Stimulated activated CD8-positive, alpha-beta memory T cell treated with anti-CD3 and anti-CD28 coated beads, Interleukin-15, amount 100 ng/mL, for 4 hours (primary cell): ENCODE measurements at places on chromosomes 3 and 15.

DNA sequence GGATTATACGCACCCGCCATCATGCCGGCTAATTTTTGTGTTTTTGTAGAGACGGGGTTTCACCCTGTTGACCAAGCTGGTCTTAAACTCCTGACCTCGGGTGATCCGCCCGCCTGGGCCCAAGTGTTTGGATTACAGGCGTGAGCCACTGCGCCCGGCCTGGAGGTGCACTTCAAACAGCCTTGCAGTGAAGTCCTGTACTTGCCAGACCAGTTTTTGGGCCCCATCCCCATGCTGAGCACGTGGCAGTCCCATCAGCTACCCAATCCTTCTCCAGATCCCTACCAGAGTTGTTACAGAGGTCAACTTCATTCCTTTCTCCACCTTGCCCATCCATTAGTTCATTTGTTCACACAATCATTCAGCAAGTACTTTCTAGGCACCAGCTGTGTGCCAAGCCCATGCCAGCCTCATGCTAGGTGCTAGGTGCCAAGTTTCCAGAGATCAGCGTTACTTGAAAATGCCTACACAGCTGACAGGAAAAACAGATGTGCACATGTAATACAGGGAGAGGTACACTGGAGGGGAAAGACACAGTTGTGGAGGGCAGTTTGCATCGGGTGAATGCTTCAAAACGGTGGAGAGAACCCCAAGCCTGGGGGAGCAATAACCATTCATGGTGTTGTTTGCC is 2.2 kb downstream of the DNAH1 start:
- DNase-seq: no peak

DNA sequence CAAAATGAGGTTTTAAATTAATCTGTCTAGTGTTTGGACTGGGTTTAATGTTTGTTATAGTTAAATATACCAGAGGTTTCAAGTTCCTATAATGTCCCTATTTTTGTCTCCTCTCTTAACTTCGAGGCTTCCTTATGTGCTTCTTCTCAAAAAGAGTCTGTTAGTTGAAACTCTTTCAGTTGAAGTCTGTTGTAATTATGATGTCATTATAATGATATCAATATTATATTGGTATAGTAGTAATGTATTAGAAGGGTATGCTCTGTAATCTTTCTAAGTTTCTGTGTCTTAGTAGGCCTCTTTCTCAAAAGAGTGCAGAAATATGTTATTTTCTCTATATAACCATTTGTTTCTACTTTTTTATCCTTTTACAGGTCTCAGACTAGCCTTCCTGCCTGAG is 1148.0 kb downstream of the NSUN3 start:
- DNase-seq: no peak

- no peak for DNase-seq
These were observed 955.3 kb downstream of the EPHA3 start for GRCh38 chr3:90062631-90063200.

DNA sequence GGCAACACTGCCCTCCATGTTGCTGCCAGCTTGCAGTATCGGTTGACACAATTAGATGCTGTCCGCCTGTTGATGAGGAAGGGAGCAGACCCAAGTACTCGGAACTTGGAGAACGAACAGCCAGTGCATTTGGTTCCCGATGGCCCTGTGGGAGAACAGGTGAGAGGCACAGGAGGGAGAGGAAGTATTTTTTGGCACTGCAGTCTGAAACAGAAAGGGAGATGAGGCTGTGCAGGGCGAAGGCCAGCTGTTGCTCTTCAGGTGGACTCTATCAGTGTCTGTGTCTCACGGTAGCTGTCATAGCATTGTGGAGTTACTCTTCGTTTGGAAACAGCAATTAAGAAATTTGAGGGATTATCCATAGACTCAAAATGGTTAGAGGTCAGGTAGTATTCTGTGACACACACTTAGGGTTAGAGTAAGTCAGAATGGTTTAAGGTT is 8.0 kb downstream of the NFKBIZ start:
- DNase-seq: no peak

DNA sequence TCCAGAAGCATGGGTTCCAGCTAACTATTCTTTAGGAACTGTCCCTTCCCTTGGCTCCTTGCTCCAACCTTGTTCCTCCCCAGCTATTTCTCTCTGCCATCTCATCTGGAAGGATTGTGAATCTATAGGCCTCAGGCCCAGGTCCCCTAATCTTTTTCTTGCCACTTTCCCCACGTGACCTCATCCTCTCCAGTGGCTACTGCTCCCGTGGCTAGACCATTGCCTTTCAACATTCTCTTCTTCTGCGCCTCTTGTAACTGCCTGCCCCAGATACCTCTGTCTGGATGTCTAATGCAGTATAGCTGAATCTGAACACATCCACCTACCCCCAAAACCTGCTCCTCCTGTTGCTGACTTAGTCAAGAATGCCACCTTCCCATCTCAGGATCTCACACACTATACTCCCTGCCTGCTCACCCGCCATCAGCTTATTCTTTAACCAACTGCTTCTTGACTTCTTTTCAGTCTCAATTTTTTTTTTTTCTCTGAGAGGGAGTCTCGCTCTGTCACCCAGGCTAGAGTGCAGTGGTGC is 5.2 kb downstream of the GPX1 start:
- no peak for DNase-seq

GRCh38 chr3:185290266-185290665 is 36.4 kb upstream of the EHHADH start:
- no peak for DNase-seq

- no peak for DNase-seq
These were observed 334.2 kb upstream of the ALCAM start for GRCh38 chr3:105032541-105032940.

- DNase-seq: no peak
These were observed 421 bp downstream of the BMF start for GRCh38 chr15:40108061-40108854.

GRCh38 chr3:37824954-37825328 is 36.7 kb upstream of the CTDSPL start:
- no peak for DNase-seq

DNA sequence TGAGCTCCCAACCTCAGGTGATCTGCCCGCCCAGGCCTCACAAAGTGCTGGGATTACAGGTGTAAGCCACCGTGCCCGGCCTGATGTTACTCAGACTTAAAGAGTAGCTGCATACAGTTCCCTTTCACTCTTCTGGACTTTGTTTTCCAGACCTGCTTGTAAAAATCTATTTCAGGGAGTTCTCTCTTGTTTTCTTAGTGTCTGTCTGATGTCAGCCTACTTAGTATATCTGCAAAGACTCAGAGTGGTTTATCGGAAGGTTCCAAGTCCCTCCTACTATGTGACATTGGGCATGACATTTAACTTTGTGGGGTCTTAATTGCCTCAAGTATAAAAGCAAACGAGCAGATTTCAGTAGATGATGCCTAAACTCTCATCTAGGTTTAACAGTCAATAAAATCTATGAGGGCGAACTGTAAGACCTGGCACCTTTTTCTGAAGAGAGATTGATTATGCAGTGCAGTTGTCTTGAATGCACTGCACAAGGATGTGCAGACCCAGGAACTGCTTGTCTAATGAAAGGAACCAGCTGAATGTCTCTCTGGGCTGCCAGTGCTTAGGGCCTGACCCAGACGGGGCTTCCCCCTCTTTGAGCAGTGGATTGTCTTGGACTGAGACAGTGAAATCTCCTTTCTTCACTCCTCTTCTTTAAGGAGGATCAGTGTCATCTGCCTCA is 301.4 kb downstream of the PTPRG start:
- DNase-seq: no peak

DNA sequence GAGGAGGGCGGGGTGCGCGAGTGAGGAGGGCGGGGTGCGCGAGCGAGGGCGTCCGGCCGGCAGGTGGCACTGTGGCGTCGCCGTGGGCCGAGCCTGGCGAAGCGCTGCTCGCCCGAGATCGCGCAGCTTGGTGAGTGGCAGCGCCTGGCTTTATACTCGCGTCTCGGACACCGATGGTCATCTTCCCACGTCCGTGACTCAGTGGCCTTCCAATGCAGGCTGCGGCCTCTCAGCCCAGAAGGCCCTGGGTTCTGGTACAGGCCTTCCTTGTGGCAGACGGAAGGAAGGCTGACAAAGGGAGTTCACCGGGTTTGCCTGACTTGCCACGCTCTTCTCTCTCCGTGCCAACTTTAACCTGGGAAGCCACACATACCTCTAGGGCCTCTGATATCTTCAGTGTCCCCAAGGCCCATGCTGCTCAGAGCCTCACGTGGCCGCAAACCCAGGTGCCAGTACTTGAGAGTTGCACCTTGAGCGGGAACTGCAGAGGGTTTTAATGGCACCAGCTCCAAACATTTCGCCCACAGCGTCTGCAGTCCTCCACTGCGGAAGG is 195.3 kb upstream of the LYSMD4 start:
- peak; percentile 71 for DNase-seq

DNA sequence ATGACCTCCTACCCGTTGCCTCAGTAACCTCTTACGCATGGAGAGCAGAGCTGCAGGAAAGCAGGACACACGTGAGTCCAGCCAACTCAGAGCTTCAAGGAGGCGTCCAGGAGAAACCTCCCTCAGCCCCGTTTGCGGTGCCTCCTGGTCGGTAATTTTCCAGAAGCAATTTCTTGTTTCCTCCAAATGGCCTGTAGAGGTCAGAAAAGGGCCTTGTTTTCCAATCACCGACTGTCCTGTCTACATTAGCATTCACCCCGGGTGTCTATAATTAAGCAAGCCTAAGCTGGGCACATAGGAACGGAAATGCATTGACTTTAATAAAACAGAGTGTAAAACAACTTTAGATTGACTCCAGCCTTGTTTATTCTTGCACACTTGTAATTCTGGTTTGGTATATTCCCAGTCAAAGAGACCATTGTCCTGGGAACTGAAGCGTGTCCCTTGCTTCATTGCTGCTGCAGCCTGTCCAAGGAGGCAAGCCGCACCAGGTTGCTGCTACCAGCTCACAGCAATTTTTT is 836.2 kb downstream of the AGBL1 start:
- DNase-seq: no peak

DNA sequence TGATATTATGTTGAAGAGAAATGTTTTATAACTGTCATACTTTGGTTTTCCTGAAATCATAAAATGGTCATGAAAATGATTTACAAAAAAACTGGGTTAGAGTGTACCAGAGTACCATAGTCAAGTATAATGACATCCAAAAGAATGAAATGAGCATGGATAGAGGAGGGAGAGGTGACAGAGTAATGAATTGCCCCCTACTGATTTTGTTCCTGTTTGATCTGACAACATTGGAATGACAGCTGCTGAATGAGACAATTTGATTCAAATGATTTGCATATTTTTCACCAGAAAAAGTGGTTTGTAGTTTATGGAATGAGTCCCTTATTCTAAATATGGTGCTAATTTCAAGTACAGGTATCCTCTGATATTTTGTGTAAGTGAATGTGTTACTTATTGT is 271.7 kb downstream of the CNTN4 start:
- no peak for DNase-seq

- no peak for DNase-seq
These were observed 51.2 kb downstream of the KLHL25 start for GRCh38 chr15:85743392-85744055.

GRCh38 chr3:65351753-65352152 is 664.0 kb upstream of the ADAMTS9 start:
- no peak for DNase-seq

DNA sequence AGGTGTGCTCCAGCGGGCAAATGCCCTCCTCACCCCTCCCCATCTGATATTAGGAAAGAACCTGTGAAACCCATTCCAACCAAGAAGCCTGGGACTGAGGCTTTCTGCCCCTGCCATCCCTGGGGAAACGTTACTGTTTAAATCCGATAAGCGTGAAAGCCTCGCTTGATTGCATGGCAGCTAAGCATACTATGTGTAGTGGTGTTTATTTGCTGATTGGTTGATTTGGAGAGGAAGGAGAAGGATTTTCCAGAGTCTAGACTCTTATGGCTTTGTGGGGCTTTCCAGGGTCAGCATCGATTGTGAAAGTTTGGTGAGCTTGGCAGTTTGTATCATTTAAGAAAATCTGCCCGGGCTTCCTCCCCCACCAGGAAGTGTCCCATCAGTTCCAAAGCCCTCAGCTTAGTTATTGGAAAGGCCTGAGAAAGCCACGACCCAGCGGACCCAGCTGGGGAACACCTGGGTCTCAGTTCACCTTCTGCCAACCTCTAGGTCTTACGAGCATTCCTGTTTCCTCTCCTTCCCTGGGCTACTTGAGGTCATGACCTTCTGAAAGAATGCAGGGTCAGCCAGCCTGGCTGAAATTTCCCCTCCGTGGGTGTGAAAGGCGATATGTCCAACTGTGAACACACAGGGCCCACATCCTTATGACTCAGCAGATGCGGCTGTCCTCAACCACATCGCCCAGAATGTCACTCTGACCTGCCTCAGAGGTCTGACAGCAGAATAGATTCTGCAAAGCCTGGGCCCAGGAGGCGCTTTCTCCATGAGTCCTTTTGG is 62.8 kb upstream of the HERC1 start:
- DNase-seq: peak; percentile 17

DNA sequence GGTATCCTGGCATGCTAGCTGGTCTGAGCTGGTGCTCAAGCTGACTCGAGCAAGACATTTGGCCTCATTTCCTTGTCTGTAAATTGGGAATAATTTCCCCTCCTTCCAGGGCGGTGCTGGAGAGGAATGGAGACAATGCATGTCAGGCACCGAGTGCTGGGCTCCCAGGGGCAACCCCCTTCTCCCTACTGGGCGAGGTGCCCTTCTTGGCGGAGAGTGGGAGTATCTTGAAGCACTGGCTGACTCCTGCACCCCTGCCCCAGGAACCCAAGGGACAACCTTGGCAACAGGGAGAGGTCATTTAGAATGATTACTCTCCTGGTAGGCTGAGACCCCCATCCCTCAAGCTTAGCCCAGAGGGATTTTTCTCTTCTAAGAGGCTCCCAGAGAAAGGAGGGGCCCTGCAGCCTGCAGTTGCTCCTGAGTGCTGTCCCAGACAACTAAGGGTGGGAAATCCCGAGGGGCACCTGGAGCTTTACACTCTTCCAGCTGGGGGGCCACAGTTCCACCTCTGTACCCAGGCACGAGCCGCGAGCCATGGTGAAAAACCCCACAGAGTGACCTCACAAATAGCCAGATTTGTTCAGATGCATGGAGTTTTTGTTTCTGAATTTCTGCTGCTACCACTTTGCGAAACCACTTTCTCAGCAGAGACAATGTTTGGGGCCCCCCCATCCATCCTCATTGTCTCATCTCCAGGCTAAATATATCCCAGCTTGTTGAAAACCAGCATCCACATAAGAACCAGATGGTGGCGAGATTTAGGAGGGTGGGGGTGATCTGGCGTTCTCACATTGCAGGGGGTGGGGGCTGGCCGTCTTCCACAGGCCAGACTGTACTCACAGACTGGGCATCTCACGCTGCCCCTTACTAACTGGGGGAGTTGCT is 44.8 kb downstream of the ABTB1 start:
- DNase-seq: no peak

DNA sequence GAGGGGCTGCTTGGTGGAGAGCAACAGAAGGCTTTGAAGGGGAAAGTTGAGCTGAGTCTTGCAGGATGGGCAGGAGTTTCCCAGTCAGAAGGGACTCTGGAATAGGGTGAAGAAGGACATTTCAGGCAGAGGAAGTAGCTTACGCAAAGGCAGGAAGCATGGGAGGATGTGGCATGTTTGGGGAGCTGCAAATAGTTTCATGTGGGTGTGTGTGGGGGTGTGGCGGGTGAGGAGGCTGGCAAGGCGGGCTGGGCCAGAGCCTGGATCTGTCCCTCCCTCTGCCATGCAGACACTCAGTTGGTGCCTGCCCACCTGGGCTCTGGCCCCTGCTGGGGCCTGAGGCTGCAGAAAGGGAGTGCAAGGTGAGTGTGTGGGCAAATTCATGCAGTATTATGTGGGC is 10.4 kb downstream of the TEX264 start:
- DNase-seq: peak; percentile 37

- no peak for DNase-seq
These were observed 261.5 kb upstream of the ZNF385D start for GRCh38 chr3:22012471-22012870.
